ENCODE measurements at places on chromosomes 2 and 18.
A peak's percentile ranks its signal among the peaks of the same experiment; 100 is the strongest.

GRCh38 chr2:32925283-32925815 is 21.4 kb upstream of the LTBP1 start:
- no peak for DNase-seq

GRCh38 chr2:12352889-12353288 is 363.8 kb upstream of the TRIB2 start:
- DNase-seq, result peak; percentile 4

GRCh38 chr2:108412995-108413710 is 35.4 kb downstream of the SULT1C4 start:
- peak; percentile 29 for DNase-seq

- DNase-seq, result no peak
These were observed 32.8 kb downstream of the MAIP1 start for GRCh38 chr2:199988151-199988550.

GRCh38 chr18:76847916-76848315 is 25.6 kb downstream of the ZNF236 start:
- no peak for DNase-seq

- DNase-seq, result no peak
These were observed 168.4 kb downstream of the NDUFA10 start for GRCh38 chr2:239856620-239857285.

GRCh38 chr2:240355962-240356361 is 79.5 kb upstream of the GPC1 start:
- DNase-seq, result no peak

DNA sequence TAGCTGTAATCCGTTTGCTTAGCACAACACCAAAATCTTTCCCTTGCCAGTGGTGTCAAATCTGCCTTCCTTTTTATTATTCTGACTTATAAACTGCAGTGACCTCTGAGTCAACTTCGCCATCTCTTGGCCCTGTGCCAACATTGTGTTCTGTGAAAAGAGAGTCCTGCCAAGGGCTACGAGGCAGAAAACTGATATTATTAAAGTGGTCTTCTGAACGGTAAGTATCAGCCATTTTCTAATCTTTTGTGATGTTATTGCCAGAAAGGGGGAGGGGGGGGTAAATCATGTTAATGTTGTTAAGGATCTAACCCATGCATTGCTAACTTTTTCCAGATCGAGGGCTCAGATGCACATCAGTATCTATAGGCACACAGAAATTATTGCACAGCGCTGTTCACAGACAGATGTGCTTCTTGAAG is 121.5 kb upstream of the LTBP1 start:
- DNase-seq, result no peak

DNA sequence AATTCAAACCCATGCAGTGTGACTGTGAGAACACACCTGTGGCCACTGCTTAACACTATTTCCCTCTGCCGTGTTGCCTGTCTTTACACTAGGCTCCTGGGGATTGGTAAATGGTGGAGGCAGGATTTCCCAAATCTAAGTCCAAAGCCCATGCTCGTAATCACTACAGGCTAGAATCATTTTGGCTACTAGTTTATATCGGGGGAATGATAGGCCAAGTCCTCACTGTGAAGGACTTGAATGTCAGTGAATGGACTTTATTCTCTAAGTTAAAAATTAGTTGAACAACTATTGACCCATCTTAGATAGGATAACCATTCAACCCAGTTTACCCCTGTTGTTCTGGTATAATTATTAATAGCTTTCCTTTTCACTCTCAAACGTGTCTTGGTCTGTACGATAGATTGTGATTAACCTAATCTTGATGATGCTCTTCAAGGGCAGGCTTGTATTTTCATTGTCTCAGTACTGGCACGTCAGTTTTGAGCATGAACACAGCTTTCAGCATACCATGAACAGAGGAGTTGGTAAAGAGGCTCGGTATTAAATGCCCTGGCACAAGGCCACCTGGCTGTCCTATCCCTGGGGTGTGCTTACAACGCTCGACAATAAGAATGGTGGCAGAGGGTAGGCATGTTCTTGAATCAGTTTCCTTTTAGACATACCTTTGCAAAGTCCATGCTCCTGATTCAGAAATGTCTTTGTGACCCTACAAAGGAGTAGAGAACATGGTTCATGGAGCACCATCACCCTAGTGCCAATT is 148.8 kb downstream of the RTN4 start:
- DNase-seq, result no peak

DNA sequence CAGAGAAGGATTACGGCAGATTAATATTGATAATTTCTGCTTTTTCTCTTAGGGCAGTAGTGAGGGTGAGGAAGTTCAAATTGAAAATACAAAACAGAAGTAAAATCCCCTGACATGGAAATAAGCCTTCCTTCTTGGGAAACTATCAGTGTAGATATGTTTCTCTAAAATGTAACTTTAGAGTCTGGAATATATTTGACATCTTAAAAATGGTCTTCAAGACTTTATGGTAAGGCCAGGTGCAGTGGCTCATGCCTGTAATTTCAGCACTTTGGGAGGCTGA is 33.0 kb downstream of the INPP5D start:
- DNase-seq, result no peak

- no peak for DNase-seq
These were observed 76.3 kb upstream of the ZCCHC2 start for GRCh38 chr18:62446511-62446910.

DNA sequence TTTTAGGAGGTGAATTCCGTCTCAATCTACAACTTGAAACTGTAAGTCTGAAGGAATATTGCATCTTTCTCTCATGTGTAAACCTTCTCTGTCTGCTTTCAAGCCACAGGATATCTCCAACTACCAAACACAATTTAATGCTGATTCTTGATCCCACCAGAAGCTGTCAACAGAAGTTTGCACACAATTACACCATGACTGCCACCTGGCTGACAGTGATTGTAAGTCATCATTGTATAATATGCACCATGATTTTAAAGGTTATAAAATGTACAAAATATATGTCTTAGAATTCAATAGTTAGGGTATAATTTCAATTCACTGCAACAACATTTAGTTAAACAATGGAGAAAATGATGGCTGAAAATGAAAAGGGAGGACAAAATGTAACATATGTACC is 18.4 kb downstream of the PREPL start:
- DNase-seq, result peak; percentile 13

DNA sequence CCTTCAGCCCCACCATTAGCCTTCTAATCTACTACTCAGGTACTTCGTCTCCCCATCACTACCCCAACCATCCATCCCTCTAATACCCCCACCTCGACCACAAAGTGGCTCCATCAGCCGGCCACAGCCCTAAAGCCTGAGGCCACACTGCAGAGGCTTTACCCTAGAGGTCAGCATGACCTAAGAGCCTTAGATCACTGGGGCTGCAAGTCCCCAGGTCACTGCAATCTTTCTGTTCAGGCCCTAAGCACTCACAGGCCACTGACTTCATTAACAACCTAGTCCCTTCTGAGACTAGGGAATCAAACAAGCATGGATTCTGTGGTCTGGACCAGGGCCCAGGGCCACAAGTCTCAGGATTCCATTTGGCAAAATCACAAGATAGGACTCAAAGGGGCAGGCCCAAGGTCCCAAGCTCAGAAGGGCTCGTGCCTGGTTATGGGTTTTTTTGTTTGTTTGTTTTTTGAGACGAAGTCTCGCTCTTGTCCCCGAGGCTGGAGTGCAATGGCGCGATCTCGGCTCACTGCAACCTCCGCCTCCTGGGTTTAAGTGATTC is 37.0 kb upstream of the PKDCC start:
- no peak for DNase-seq

- DNase-seq, result no peak
These were observed 2182.7 kb upstream of the PIK3C3 start for GRCh38 chr18:39772155-39772919.

DNA sequence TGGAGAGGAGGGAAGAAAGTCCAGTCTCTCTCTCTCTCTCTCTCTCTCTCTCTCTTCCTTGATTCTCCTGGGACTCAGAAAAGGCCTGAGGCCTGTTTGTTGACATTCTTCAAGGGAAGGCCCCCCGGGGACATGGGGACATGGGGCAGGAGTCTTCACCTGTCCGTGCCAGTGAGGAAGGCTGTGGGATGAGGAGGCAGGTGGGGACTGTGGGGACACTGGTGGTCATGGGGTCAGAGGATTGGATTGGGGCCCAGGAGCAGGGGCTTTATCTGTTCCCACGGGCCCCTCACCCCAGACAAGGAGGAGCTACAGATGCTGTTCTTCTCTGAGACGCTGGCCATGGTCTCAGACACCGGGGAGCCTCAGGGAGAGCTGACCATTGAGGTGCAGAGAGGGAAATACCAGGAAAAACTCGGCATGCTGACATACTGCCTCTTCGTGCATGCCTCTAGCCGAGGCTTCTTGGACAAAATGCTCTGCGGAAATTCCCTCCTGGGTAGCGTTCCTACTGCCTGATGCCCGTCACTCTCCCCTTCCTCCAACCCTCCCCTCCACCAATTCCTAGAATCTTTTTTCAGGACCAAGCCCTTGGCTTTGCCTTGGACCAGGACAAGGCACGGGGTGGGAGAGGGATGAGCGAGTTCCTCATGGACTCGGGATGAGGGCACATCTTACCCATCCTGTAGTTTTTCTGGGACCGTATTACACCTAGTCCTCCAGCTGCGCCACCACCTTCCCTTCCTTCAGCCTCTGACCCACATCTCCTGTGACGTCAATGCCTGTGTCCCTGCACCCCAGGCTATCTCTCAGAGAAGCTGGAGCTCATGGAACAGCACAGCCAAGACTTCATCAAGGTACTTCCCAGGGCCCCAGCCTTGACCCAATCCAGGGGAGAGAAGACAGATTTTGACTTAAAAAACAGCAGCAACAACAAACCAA is 850 bp downstream of the CATIP start:
- DNase-seq, result no peak

DNA sequence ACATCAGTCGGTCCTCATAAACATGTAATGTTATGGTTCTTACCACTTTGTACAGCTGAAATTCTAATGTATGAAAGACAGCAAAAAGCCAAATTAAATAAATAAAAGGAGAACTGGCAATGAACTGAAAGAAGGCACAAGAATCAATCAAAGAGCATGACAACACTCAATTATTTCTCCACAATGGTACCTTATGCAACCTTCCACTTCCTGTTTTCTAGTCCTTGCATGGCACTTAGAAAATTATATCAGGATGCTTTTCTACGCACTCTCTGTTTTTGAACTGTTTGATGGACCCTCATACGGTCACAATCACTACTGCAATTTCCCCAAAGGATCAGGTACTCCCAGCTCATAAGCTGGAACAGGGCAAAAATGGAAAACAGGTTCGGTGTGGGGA is 81.6 kb downstream of the EPB41L3 start:
- DNase-seq, result no peak

DNA sequence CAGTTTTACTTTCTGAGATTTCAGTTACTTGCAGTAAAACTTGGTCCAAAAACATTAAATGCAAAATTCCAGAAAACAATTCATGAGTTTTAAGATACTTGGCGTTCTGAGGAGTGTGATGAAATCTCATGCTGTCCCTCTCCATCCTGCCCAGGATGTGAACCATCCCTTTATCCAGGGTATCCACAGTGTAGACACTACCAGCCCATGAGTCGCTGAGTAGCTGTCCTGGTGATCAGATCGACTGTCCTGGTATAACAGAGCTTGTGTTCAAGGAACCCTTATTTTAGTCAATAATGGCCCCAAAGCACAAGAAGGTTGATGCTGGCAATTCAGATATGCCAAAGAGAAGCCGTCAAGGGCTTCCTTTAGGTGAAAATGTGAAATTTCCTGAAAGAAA is 3.2 kb downstream of the SP100 start:
- DNase-seq, result no peak

DNA sequence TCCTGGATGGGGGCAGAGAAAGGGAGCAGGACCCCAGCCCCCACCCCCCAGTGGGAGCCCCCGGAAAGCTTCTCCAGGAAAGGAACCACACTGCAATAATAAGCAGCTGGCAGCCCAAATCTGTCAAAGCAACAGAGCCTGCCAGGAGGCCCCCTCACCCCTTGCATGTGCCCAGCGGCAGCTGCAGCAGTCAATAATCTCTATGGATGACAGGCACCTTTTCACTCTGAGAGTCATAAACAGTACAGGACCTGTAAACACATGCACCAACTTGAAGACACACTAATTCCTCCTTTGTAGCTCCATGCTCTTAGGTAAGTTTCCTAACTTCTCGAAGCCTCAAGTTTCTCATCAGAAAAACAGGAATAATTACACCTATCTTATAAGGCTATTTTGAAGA is 26.2 kb upstream of the KDM3A start:
- DNase-seq, result peak; percentile 35

GRCh38 chr2:72112981-72113846 is 34.4 kb downstream of the CYP26B1 start:
- DNase-seq, result no peak

- DNase-seq, result no peak
These were observed 96.0 kb upstream of the ALKAL2 start for GRCh38 chr2:383888-384287.

DNA sequence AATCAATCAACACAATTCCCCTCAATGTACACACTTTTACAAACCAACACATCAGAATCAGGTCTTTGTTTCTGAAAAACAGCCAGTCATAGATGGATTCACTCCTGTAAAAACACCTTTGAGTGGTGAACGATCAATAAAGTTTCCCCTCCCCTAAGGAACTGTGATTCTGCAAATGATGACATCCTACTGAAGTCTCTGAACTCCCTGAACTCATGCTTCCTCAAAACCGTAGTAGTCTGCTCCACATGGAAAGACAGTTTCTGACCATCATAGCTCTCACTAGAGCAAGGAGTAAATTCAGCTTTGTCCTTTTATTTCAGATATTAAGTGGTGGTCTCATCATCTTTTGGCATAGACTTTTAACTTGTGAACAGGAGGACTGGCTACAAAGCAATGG is 43.5 kb upstream of the ACTR3 start:
- DNase-seq, result no peak

DNA sequence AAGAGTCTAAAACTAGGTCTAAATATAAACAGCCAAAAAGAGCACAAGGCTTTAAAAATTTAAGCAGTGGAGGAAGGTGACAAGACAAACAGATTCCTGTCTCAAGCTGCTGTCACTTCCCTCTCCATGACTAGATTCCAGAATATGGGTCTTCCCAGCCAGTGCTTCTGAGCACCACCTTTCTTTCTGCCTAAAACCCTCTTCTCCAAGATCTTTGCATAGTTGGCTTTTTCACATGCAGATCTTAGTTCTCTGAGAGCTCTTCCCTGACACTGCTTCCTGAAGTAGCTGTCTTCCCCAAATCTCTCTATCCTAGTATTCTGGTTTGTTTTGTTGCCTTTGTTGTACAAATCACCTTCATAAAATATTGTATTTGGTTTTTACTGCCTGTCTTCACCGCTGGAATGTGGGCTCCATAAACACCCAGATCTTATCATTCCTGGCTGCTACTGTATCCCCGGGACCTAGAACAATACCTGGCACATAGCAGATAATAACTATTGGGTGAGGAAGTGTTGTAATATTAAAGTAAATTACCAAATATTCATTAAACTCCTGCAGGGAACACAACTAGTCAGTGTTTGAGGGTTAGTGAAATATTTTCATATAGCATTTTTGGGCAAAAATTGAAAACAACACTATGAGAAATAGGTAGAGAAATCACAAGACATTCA is 150.2 kb downstream of the CCDC85A start:
- DNase-seq, result no peak

- no peak for DNase-seq
These were observed 66.5 kb downstream of the PDCL3 start for GRCh38 chr2:100629309-100629708.
